ENCODE measurements at places on chromosomes 7 and 10.

GRCh38 chr7:79529214-79529880 is 75.9 kb upstream of the MAGI2 start:
- no peak for DNase-seq

GRCh38 chr7:29496355-29497020 is 67.1 kb upstream of the PRR15 start:
- DNase-seq, result no peak

DNA sequence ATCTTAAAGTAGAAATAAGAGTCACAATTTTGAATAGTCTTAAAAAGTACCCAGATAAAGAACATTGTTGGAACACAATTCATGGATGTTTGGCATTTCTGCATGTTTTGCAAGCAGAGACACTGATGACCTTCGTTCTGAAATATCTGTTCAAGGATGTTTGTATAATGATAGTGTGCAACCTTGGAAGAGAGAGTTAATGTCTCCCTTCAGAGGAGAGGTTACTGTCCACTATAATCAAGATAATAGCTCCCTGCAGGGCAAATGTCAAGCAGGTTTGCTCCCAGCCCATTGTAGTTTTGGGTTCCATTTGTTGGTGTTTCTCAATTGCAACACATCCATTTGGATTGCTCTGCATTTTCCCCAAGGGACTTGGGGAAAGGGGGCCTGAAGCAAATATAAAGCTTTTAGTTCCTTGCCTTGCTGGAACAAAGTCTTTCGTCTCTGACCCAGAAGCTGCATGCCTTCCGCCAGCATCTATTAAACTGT is 45.2 kb downstream of the COL1A2 start:
- DNase-seq, result no peak

DNA sequence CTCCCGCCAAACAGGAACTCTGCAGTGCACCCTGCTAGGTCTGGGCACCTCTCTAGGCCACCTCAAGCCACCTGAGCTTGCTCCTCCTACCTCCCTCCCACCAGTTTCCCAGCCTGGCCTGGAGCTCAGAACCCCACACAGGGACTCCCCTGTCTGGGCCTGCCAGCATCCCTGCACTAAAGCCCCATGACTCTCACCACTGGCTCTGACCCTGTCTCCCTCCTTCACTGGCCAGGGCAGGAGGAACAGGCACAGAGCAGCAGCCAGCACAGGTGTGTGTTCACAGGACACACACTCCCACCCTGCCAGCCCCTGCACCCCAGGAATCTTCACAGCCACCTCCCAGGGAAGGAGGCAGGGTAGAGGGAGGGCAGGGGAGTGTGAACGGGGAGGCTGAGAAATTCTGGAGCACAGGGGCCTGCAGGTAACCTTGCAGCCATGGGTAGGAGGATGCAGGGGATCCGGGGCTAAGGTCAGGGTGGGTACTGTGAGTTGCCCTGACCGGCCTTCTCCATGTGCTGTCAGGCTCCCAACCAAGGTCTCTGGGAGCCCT is 13.9 kb upstream of the ANTXRL start:
- no peak for DNase-seq

DNA sequence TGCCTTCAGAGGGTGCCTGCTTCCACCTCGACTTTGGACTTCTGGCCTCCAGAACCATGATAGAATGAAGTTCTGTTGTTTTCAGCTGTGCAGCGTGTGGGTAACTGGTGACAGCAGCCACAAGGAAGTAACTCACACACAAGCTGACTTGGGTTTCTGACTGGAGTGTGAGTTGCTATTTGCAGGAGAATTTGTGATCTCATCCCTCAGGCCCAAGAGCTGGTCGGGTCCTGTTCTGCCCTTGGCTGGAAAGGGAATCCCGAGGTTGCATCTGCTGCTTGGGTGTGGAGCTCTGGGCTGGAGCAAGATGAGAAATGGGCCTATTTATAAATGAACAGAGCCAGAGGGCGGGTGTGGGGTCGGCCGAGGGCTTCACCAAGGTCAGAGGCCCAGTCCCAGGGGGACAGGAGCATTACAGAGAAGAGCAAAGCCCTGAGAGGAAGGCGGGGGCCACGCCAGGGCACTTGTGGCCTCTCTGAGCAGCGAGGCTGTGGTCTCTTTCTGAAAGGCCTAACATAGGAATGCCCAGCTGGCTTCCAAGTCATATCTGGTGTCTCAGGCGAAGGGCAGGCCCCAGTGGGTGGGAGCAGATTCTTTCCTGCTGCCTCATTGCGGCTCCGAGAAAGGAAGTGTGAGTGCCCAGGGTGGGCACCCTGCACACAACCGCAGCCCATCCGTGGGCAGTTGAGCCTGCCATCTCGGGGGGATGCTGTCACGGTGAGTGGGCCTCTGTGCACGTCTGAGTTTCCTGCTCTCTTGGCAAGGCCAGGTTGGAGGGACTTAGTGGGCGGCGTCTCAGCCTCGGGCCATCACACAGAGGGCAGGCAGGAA is 26.5 kb upstream of the C10orf71 start:
- no peak for DNase-seq

DNA sequence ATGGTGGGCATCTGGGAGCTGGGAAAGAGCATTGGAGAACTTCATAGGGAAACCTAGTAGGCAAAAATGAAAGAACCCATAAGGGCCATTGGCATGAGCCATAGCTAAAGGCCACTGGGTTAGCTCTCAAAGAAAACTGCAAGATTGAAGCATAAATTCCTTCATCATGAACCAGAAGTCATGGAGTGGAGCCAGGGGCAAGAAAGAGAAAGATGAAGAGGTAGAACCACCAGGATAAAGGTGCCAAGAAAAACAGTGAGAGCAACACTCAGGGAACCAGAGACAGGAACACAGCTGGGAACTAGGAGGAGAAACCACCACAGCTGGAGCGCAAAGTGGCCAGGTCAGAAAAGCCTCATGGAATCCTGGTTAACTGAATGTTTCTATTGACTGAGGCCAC is 11.5 kb upstream of the SGMS1 start:
- DNase-seq, result no peak

- DNase-seq, result no peak
Measured at GRCh38 chr10:78604721-78605120, 464.0 kb upstream of the ZMIZ1 start.
